ENCODE measurements at places on chromosomes 1 and 21.

GRCh38 chr1:178503849-178504248 lies 7.1 kb upstream of the CLEC20A start:
- DNase-seq, result no peak

- no peak for DNase-seq
Measured at GRCh38 chr1:246157516-246157915, 349.6 kb downstream of the SMYD3 start.

GRCh38 chr1:214391873-214392645 lies 111.1 kb downstream of the SMYD2 start:
- DNase-seq, result no peak

- no peak for DNase-seq
Measured at GRCh38 chr1:246302251-246302625, 204.8 kb downstream of the SMYD3 start.

- DNase-seq, result no peak
Measured at GRCh38 chr1:9275161-9275560, 17.5 kb upstream of the SPSB1 start.

- no peak for DNase-seq
Measured at GRCh38 chr1:218852527-218852926, 321.2 kb upstream of the LYPLAL1 start.

GRCh38 chr1:204782118-204782700 lies 88.5 kb upstream of the NFASC start:
- DNase-seq, result no peak

- no peak for DNase-seq
Measured at GRCh38 chr1:204321665-204322064, 38.1 kb downstream of the PLEKHA6 start.

DNA sequence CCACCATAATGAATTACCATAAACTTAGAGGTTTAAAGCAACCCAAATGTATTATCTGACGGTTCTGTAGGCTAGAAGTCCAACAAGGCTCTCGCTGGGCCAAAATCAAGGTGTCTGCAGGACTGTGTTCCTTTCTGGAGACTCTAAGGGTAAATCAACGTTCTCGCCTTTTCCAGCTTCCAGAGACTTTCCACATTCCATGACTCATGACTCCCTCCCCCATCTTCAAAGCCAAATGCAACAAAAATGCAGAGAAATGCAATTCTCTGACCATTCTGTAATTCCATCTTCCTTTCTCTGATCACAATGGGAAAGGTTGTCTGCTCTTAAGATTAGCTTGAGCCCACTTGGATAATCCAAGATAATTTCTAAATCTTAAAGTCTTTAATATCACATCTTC lies 287.1 kb downstream of the LTN1 start:
- no peak for DNase-seq

- DNase-seq, result no peak
Measured at GRCh38 chr21:20968391-20968790, 29.8 kb upstream of the NCAM2 start.

DNA sequence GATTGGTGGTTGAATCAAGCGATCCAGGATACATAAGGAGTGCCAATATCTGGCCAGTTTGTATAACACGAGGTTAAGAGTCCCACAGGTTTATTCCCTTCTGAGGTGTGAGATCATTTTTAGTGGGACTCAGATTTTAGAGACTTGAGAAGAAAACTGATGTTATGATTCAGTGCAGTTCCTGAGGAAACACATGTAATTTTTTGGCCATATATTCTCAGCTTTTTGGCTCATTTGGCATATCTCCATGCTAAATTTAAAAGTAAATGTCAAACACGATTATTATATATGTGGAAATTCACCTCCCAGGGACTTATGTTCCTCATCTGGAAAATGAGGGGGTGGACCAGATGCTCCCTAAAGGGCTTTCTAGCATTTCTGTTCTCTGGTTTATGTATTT lies 39.2 kb upstream of the SERBP1 start:
- no peak for DNase-seq

DNA sequence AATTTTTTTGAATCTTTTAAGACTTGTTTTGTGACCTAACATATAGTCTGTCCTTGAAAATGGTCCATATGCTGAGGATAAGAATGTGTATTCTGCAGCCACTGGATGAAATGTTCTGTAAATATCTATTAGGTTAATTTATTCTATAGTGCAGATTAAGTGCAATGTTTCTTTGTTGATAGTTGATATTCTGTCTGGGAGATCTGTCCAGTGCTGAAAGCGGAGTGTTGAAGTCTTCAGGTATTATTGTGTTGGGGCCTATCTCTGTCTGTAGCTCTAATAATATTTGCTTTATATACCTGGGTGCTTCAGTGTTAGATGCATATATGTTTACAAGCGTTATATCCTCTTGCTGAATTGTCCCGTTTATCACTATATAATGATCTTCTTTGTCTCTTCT lies 7.7 kb upstream of the KLHL12 start:
- DNase-seq, result no peak

GRCh38 chr1:8091691-8092090 lies 65.6 kb upstream of the ERRFI1 start:
- DNase-seq, result no peak

DNA sequence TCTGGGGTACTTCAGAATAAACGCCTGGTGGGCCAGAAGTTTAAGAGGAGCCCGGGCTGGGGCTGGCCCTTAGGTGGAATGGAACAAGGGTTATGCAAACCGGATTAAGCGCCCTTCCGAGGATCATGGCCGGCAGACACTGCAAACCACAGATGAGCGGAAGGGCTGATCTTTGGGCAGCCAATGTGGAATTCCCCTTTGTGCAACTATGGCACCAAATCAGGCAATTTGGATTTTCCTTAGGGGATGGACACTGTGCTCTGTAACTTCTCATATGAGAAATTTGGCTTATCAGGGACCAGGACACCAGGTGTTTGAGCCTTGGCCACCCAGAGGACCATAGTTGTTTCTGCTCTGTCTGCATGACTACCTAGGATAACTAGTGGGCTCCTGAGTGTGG lies 5.7 kb upstream of the IL10 start:
- no peak for DNase-seq

- no peak for DNase-seq
Measured at GRCh38 chr1:24420547-24420946, 4.9 kb downstream of the NIPAL3 start.

- no peak for DNase-seq
Measured at GRCh38 chr1:148293651-148294050, 141.6 kb upstream of the NBPF11 start.

DNA sequence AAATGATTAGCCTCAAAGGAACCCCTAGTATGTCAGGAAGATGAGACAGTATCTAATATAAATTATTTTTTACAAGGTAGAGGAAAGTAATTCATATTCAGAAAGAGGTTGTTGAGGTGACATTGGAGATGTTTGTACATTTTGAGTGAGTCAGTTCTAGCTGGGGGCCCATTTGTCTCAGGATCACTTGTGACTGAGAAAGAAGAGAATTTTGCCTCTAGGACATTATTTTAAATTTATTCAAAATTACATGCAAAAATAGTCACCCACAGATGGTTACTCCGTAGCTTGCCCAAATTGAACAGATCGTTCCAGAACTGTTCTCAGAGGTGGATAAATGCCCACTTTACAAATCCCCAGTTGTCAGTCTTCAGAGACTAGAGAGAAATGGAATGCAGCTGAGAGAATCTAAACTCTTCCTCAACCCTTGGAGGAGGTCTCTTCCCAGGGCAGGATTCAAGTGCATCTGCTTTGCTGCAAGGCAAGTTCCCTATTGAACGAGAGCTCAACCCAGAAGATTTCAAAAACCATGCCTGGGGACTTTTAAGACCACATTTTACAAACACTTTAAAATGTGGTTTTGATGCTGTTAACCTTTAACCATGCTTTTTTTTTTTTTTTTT lies 987.8 kb upstream of the ADAMTS5 start:
- no peak for DNase-seq

- no peak for DNase-seq
Measured at GRCh38 chr1:244992833-244993232, 128.5 kb upstream of the HNRNPU start.

DNA sequence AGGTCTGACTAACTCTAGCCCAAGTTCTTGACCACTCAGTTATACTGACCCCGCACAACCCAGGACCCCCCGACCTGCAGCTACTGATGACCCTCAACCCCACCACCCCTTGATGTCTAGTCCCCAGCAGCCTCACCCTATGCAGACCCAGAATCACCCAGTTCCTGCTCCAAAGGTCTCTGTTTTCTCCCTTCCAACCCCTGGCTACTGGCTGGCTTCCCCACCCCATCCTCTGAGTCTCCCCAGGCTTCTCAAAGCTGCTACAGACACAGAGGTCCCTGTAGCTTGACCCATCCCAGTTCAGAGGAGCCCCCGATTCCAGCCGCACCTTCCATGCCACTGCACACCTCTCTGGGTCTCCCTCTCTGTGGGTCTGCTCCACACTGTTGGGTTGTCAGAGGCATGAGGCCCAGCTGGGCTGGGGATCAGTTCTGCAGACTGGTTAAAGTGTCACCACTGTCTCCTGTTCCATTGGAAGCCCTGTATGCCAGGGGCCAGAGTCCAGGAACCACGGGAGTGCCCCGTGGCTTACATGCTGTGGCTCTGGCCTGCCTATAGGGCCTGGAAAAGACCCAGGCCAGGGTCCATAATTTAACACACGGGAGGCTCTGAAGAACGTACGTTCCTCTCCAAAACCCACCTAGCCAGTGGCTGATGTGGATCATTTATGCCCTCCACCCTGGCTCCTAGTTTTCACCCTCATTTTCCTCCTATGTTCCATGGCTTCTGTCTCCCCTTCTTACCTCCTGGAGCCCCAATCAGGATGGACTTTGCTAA lies 497 bp downstream of the PKLR start:
- no peak for DNase-seq

DNA sequence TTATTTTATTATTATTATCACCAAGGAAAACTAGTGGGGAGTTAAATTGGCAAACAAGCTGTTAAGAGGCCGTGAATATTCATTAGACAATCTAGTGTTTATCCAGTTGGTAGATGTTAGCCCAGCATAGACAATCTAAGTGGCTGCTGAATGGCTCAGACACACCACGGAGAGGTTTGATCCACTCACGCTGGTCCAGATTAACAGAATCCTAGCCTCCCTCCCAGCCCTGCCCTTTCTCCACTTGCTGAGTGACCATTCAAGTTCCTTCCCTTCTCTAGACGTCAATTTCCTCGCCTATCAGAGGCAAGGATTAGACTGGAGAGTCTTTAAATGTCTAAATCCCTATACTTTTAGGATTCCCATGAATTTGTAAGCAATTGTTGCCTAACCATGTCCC lies 80.1 kb downstream of the RRAGC start:
- DNase-seq, result no peak

GRCh38 chr21:34553151-34553952 lies 41.3 kb upstream of the KCNE1 start:
- no peak for DNase-seq

DNA sequence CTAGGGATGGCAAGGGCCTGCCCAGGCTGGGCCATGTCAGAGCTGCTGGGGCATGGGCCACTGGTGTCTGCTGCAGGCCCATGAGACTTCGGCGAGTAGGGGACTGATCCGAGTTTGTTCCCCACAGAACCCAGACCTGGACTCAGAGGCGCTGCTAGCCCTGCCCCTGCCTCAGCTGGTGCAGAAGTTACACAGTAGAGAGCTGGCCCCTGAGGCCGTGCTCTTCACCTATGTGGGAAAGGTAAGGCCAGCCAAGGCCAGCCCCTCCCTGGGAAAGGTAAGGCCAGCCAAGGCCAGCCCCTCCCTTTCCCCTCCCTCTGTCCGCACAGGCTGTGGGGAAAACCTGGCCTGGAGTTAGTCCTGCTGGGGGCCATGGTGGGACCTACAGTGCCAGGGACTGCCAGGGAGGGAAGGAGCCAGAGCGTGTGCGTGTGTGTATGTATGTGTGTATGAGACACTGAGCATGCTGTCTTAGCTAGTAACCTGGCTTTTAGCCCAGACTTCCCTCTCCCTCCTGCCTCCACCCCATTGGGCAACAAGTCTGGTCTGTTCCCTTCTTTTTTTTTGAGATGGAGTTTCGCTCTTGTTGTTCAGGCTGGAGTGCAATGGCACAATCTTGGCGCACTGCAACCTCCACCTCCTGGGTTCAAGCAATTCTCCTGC lies 8.0 kb downstream of the FAAH start:
- no peak for DNase-seq

- DNase-seq, result no peak
Measured at GRCh38 chr1:20280341-20280740, 10.3 kb upstream of the VWA5B1 start.

- no peak for DNase-seq
Measured at GRCh38 chr1:24735156-24735508, 10.1 kb upstream of the CLIC4 start.

- DNase-seq, result no peak
Measured at GRCh38 chr1:66575739-66576138, 41.8 kb downstream of the SGIP1 start.

DNA sequence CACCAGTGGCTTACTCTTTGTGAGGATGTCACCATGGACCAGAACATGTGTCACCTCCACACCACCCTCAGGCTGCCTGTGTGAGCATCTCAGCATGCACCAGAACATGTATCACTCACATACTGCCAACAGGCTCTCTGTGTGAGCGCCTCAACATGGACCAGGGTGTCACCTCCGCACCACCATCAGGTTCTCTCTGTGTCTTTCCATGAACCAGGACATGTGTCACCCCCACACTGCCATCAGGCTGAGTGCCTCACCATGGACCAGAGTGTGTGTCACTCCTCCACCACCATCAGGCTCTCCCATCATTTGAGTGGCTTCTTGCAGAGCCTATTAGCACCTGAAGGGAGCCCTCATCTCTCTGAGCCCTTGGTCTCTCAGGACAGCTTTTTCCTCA lies 125.2 kb downstream of the ZNF648 start:
- no peak for DNase-seq

- no peak for DNase-seq
Measured at GRCh38 chr21:15063814-15064575, 805 bp downstream of the NRIP1 start.

DNA sequence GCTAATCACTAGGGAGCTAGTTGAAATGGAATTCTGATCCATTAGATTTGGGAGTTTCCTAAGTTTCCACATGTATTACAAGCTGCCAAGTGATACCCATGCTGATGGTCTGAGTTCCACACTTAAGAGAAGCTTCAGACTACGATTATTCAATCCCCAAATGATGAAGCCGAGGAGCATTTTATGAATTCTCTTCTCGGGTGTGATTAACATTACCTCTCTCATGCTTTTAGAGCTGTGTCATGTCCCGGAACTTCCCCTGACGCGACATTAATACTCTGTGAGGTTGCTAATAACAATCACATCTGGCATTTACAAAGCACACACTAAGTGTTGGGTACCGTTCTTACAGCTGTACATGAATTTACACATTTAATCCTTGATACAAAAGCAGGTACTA lies 63.0 kb downstream of the KCNJ15 start:
- no peak for DNase-seq

DNA sequence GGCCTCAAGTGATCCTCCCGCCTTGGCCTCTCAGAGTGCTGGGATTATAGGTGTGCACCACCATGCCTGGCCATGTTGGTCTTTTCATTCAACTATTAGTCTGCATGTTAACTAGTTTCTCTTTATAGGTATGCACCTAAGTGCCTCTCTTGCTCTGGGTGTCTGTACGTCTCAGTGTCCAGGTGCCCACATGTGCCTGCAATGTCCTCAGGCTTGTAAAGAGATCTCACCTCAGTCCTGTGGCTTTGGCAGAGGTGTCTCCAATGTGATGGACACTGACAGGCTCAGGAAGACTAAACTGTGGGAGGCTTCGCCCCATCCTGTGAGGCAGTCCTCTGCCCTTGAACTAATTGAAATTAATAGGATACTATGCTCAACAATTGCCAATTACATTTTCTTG lies 526.3 kb downstream of the PTPRU start:
- no peak for DNase-seq
